ENCODE measurements at places on chromosomes 12 and 14.
A peak's percentile ranks its signal among the peaks of the same experiment; 100 is the strongest.

- no peak for DNase-seq
Observed at GRCh38 chr14:58821421-58821820, 183.7 kb downstream of the DACT1 start.

DNA sequence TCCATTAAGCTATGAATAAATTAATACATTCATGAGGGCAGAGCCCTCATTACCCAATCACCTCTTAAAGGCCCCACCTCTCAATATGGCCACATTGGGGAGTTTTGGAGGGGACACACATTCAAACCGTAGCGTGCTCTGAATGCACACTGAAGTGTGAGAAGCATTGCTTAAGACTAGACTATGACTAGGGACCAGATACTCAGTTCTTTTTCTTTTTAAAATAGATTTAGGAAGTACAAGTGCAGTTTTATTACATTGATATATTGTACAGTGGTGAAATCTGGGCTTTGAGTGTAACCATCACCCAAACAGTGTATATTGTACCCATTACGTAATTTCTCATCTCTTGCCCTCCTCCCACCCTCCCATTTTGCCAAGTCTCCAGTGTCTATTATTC lies 21.0 kb upstream of the JDP2 start:
- DNase-seq, result no peak

DNA sequence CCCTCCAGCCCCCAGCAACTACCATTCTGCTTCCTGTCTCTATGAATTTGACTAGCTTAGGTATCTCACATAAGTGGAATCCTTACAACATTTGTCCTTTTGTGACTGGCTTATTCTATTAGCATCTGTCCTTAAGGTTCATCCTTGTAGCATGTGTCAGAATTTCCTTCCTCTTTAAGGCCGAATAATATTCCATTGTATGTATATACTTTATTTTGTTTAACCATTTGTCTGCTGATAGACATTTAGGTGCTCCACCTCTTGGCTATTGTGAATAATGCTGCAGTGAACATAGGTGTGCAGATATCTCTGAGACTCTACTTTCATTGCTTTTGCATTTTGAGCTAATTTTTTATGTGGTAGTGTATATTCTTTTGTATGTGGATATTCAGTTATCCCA lies 75.7 kb downstream of the SPATS2 start:
- DNase-seq, result no peak

DNA sequence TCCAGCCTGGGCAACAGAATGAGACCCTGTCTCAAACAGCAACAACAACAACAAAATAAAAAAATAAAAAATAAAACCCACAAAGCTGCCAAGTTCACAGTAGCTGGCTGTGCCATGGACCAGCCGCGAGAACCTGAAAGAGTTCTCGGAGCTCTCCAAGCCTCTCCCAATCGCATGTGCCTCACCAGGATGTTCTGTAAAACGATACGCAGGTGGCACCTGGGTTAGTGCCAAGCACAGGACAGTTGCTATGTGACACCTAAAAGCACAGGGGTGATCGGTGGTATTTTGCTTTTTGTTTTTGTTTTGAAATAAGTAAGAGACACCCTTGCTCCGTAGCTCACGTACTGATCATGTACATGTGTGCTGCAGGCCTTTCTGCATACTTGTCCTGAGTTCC lies 52.4 kb downstream of the RFLNA start:
- no peak for DNase-seq

DNA sequence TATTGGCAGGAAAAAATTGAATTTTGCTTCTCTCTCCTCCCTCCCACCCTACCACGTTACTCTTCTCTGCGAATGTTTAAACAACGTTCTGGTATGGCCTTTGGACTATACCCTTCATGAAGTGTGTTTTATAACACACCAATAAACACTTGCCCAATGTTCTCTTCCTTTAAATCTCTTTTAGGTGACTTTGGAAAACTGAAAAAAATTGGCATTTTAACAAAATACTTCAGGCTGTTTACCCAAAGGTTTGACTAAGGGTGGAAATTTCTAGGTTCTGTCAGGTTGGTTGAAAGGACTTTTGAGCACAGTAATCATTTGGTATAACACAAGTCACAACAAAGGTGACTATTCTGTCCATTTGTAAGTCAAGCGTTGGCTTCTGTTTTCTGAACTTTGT lies 446.8 kb downstream of the AEBP2 start:
- DNase-seq, result no peak

GRCh38 chr14:103524002-103524935 lies 1.6 kb upstream of the CKB start:
- DNase-seq, result no peak

DNA sequence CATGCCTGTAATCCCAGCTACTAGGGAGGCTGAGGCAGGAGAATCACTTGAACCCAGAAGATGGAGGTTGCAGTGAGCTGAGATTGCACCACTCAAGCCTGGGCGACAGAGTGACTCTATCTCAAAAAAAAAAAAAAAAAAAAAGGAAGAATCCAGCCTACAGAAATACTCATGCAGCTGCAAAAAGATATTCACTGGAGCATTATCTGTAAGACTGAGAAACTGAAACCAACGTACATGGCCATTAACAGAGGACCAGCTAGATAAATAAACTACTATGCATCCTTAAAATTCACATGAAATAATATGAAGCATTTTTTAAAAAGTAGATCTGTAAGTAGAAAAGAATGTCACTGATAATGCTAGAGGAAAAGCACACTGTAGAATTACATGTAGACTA lies 3.5 kb downstream of the SLC7A7 start:
- DNase-seq, result no peak

DNA sequence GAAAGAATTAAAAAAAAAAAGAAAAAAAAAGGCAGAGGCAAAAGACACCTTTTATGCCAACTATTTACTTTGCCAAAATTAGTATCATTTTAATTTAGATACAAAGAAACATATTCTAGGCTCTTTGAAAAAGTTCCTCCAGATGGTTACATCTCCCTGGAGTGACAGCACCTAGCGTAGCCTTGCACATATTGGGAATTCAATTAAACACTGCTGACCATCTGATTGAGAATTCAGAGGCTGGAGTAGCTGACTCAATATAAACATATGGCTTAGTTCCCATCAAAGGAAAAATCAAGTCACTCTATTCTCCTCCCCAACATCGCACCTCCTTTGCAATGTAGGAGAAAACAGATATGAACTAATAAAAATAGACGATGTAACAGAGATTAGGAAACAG lies 36.4 kb downstream of the ANKS1B start:
- no peak for DNase-seq

DNA sequence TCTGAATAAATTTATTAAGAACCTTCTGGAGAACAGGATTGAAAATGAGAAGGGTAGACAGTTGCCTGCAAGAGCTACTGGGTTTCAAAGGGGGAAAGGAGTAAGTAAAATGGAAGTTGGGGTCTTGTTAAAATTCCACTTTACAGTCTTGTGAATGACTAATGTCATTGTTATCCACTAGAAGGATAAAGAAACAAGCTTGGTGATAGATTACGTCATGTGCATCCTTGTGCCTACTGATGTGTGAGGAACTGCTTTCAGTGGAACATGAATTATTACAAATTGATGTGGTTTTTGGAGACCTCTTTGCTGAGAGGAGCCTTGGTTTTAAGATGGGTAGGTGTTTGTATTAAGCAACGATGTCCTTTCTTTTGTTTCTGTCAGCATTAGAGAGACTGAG lies 272.5 kb upstream of the PRICKLE1 start:
- no peak for DNase-seq

- no peak for DNase-seq
Observed at GRCh38 chr14:74685056-74685455, 27.8 kb downstream of the AREL1 start.

GRCh38 chr14:33922125-33922524 lies 28.7 kb downstream of the EGLN3 start:
- no peak for DNase-seq

GRCh38 chr14:21068521-21069387 lies 1.4 kb upstream of the ARHGEF40 start:
- peak; percentile 85 for DNase-seq

DNA sequence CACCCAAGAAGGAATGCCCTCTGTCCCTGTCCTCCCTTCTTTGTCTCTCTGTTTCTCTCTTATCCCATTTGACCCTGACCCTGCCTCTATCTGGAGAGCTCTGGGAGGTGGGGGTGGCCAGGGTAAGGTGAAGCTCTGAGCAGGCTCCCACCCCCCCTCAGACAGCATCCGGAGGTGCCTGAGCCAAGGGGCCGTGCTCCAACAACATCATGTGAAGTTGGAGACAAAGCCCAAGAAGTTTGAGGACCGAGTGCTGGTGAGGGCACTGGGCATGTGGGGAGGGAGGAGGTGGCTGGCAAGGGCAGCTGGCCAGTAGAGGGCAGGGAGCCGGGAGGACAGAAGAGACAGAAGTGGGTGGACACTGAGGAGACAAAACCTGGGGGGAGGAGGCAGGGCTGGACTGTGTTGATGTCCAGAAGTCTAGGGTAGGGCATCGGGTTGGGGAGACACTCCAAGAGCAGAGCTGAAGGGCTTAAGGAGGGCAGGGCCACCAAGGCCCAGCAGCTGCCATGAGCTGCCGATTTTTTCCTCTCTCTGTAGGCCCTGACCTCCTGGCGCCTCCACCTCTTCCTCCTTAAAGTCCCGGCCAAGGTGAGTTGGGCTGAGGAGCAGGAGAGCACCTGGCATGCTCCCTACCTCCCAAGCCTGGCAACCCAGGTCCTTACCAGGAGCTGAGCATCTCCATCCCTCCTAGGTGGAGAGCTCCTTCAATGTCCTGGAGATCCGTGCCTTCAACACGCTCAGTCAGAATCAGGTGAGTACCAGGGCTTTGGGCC lies 1.9 kb downstream of the CARMIL3 start:
- no peak for DNase-seq

DNA sequence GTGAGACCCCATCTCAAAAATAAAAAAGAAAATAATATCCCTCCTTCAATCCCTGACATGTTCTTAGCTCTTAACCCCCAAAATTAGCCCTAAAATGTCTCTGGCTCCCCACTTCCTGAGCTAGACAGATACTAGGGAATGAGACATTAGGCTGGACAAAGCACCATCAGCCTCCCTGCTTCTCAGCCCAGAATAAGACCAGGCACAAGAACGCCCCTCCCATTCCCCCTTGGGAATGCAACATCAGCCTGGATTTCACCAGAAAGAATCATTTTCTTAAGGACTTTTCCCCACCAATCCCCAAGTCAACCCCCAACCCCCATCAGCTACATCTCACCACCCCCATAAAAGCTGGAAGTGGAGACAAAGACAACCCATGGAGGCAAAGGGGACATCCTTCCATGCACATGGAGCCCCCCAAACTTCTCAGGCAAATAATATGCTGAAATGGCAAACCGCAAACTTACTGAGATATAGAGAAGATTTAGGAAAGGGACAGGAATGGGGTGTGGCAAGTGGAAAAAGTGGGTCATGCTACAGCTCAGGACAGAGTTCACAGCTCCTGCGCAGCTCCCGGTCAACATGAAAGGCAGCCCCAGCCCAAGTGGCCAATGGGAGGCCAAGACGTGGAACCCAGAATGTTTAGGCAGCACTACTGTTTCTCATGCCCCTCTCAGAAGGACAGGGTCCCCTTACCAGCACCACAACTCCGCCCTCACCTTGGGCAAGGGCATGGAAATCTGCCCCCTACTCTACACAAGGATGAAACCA lies 2.7 kb downstream of the CHD4 start:
- DNase-seq, result no peak

GRCh38 chr14:29223947-29224346 lies 457.4 kb downstream of the FOXG1 start:
- no peak for DNase-seq

- peak; percentile 26 for DNase-seq
Observed at GRCh38 chr14:22226381-22226780, 362.6 kb downstream of the DAD1 start.

DNA sequence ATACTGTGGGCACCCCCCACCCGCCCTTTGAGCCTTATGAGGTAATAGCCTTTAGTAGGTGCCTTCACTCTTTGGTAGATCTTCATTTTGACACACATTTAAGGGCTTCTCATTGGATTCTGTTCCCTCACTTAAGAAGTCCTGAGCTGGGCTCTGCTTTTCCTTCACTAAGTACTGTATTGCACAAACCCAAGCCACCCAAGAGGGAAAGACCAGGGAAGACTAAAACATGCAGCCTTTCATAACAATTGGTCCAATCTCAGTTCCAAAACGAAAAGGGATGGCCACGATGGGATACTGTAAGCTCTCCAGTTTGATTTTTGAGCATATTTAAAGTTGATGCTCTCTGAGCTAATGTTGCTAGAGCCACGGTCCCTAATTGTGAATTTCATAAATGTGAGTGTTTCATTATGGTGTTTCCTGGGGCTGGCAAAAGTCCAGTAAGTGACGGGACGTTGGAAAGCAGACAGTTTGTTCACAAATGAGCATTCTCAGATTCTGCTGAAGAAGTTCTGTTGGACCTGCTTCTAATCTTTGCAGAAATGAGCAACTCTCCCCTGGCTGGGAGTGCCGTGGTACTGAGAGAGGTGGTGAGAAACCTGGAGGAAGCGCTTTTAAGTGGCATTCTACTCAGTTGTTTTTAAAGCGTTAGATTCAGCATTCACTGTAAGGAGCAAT lies 9.4 kb downstream of the SSPN start:
- no peak for DNase-seq

DNA sequence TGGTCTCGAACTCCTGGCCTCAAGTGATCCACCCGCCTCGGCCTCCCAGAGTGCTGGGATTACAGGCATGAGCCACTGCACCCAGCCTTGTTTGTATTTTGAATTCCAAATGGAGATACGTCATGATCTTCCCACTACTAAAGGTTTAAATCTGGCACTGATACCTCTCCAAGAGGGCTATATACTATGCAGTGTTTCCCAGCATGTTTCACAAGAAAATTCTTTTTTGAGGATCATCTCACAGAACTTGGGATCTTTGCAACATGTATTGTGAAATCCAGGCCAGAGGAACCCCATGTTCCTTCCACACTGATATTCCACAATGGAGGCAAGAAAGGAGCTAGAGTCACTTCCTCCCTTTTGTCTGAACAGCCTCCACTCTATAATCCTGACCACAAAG lies 112.7 kb downstream of the NT5DC3 start:
- DNase-seq, result no peak

- DNase-seq, result peak; percentile 73
Observed at GRCh38 chr12:53219956-53220693, 11.9 kb downstream of the RARG start.

DNA sequence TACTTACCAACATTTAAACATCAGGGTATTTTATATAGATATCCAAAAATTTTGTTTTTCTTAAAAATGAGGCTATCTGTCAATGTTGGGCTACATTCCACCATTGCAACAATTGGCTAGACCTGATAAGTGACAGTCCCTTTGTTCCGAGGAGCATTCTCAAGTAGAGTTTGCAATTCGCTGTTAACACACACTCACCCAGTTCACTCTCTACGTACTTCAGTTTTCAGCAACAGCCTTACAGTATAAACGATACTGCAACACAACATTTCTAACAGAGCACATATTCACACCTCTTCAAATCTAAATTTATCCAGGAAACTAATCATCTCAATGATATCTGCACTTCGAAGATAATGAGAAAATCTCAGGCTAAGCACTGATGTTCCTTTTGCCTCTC lies 393.5 kb downstream of the NAV3 start:
- DNase-seq, result no peak

DNA sequence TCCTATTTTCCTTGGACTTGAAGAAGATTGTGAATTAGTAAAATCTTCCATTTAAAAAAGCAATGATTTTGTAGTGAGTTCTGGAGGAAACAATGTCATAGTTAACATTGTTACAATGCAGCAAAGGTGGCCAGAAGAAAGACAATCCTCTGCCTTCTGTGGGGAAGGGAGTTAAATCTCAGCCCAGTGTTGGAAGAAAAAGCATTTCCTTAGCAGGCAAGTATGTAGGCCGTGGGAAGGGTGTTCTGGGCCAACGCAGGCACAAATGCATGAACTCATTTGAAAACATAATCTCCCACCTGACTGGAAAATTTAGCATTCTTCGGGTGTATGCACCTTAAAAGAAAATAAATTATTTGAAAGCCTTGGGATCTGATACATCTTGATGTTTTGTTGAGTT lies 258.6 kb downstream of the ADAMTS20 start:
- no peak for DNase-seq

GRCh38 chr12:110908377-110909152 lies 11.8 kb downstream of the MYL2 start:
- no peak for DNase-seq
